ENCODE measurements at places on chromosomes 2 and 18. TPM values are rescaled to one million over a fixed set of nuclear protein-coding genes. Genes with fewer than 3 reads are reported as not detected.

AMER3 gene
- total RNA-seq: 0.42 TPM

MATN3 gene
- 1.1 TPM for total RNA-seq

IL36B gene
- not detected for total RNA-seq

PSTPIP2 gene
- total RNA-seq: 7.2 TPM

COLEC11 gene
- 2.9 TPM for total RNA-seq

IL1RL2 gene
- 0.90 TPM for total RNA-seq

CDH19 gene
- total RNA-seq: 18.3 TPM

GRCh38 chr2:38603402-38604290, 918 bp upstream of the HNRNPLL start:
- DNase-seq: no peak

GRCh38 chr2:42274863-42275262, 86.2 kb downstream of the COX7A2L start:
- DNase-seq: no peak

- no peak for DNase-seq
These were observed 34.0 kb downstream of the ABCB11 start for GRCh38 chr2:168997118-168997521.

DNA sequence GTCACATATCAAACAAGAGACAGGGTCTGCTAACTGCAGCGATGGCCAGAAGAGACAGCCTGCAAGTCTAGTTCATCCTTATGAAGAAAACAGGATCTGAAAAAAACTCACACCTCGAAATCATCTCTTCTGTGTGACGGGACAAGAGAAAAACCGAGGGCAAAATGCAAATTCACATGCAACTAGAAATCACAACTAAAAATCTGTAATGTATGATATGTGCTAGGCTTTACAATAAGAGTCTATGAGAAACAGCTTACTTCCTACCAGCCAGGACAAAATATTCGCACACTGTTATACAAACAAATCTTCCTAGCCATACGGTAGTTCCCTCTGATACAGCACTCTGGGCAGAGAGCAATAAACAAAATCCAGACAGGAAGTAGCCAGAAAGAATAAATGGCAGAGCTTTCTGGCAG, 48.8 kb downstream of the ANKRD44 start:
- no peak for DNase-seq

DNA sequence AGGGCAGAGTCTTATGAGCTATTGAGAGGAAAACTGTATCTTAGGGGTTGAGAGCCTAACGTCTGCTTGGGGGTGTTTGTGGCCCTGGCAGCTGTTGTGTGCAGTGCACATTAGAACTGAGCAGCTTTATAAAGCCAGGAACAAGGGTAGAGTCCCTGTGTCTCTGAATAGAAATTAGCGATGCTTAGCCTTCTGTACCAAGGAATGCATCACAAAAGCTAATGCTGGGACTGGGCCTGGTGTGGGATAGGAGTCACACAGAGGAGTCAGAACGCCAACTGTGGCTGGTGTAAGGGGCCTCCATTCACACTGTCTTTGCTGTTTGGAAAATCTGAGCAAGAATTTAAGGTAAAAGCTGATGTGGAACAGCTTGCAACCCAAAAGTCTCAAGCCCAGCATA, 283.2 kb downstream of the SOX11 start:
- DNase-seq: no peak

DNA sequence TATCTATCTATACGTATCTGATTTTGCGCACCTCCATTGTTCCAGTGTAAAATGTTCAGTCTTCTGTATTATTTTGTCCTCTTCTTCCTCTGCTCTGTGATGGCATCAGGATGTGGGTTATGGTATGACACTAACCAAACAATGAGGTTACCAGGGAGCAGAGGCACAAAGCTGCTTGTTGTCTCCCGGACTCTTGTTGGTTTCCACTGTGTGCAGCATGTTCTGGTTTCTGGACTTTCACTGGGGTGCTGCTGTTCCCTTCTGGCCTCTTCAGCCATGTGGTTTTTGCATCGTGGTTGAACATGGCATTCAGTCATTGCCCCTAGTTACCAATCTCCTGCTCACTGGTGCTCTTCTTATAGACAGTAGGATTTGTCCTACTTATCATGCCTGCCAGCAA, 665.9 kb downstream of the CBLN2 start:
- DNase-seq: no peak

- DNase-seq: no peak
These were observed 18.6 kb upstream of the PDE1A start for GRCh38 chr2:182445391-182445965.

GRCh38 chr2:2238726-2239269, 92.3 kb downstream of the MYT1L start:
- DNase-seq: no peak

GRCh38 chr2:203798296-203799087, 69.1 kb upstream of the CTLA4 start:
- no peak for DNase-seq

DNA sequence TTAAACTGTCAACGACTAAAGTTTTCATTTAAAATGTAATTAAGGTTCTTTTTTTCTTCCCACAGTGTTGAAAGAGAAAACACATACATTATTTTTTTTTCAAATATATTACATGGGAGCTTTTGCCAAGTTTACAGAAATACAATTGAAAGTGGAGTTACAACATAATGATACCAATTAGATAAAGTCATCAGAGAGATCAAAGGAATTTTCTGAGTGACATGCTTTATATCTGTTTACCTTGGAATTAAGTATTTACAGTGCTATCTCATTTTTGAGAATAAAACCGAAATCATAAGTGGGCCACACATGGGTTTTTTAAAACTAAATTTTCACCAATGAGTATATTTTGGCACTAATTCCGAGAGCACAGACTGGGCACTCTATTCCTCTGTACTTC, 165.2 kb downstream of the RAPGEF4 start:
- no peak for DNase-seq

DNA sequence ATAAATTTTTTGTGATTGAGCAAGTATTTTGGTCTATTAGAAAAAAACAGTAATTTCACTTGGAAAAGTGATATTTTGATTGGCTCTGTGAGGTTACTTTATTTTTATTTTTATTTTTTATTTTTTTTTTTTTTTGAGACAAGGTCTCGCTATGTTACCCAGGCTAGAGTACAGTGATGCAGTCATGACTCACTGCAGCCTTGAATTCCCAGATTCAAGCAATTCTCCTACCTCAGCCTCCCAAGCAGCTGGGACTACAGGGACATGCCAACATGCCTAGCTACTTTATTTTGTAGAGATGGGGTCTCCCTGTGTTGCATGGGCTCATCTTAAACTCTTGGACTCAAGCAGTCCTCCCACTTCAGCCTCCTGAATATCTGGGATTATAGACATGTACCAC, 60.9 kb upstream of the MGAT5 start:
- DNase-seq: no peak

DNA sequence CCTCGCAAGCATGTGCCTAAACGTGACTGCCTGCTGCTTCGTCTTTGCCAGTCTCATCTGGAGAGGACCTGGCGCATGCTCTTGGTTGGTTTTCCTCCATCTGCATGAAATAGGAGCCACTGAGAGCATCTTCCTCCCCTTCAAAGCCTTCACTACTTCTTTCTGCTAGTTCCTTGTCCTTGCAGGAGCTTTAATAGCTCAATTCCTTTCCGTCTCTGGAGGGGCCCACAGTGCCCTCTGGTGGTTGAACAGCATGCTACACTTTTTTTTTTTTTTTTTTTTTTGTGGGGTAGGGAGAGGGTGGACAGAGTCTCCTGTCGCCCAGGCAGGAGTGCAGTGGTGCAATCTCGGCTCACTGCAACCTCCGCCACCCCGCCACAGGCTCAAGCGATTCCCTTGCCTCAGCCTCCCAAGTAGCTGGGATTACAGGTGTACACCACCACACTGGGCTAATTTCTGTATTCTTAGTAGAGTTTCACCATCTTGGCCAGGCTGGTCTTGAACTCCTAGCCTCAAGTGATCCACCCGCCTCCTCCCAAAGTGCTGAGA, 59.6 kb downstream of the SP110 start:
- DNase-seq: no peak

DNA sequence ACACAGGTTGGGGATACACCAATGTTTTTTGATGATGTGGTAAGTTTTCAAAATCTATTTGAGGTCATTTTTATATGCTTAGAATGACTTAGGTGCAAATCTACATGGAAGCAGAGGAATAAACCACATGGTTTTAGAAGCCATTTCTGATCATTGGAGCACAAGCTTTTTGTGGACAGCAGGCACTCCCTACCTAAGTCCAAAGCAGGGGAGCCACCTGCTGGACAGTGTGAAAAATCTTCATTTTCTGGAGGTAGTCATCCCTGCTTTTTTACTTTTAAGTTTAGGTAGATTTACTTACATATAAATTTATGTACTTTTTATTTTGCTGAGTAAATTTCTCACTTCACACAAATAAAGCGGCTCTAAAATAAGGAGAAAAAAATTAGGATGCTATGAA, 323.2 kb downstream of the PLCL1 start:
- DNase-seq: no peak

GRCh38 chr2:189854940-189855339, 70.7 kb downstream of the PMS1 start:
- no peak for DNase-seq
